Cardiac muscle cell (in vitro differentiated cells and primary cell): ENCODE measurements at places on chromosomes 6 and 20.
A peak's percentile ranks its signal among the peaks of the same experiment; 100 is the strongest.

GRCh38 chr6:135608031-135608430 is 110.5 kb upstream of the AHI1 start:
- H3K4me1 ChIP-seq: no peaks in the 10 kb centered on the region
- no peak overlapping the region for H3K27ac ChIP-seq
- DNase-seq: no peak
- no peaks in the 10 kb centered on the region for H3K27me3 ChIP-seq

- peaks cover 23% of the 10 kb centered on the region for H3K36me3 ChIP-seq
- peak; percentile 75 for DNase-seq
- peaks cover 8% of the 10 kb centered on the region for H3K4me1 ChIP-seq
- no peak overlapping the region for H3K27ac ChIP-seq
Measured at GRCh38 chr20:62808211-62808865, 3.7 kb downstream of the OGFR start.

- H3K4me3 ChIP-seq: no peak overlapping the region
- no peaks in the 10 kb centered on the region for H3K27me3 ChIP-seq
- H3K27ac ChIP-seq: peak overlapping the region; percentile 76
- DNase-seq: no peak
Measured at GRCh38 chr6:15915508-15916178, 213.2 kb upstream of the MYLIP start.

DNA sequence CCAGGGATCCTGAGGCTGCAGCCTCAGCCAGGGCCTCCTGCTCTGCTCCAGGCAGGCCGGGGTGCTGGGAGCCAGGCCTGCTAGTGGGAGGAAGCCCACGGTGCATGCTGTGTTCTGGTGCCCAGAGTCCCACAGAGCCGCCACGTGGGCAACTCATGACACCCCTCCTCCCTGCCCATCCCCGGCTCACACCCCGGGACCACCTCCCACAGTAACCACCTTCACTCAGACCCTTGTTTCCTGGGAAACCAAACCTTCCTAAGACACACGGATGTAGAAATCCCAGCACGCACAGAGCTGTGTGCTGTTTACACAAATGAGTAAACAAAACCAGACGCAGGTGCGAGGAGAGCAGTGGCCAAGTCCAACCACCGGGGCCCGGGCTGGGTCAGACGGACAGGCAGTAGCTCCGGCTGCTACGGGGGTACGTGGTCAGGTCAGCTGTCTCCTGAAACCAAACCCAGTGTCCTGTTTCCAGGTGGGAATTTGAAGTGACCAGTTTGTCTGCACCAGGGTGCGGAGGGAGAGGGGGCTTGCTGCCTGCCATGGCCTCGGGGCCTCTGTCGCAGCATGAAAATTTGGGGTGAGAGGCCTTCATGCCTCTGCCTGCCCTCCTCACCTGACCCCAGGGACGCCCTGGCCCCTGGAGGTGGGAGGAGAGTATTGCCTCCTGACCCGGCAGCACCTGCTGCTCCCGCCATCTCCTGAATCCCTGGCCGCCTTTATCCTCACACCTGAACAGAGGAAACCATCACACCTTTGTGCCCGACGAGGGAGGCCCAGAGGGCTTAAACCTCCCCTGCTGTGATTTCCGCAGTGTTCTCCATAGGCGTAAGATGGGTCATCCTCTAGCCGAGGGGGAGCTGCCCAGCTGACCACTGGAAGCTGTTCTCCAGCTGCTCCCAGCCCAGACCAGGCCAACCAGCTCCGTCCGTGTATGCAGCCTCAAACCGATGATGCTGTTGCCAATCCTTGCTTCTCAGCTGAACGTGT is 52.0 kb upstream of the SMOC2 start:
- DNase-seq: no peak
- H3K36me3 ChIP-seq: no peaks in the 10 kb centered on the region
- no peak overlapping the region for H3K27ac ChIP-seq
- no peaks in the 10 kb centered on the region for H3K27me3 ChIP-seq
- H3K4me1 ChIP-seq: no peaks in the 10 kb centered on the region

DNA sequence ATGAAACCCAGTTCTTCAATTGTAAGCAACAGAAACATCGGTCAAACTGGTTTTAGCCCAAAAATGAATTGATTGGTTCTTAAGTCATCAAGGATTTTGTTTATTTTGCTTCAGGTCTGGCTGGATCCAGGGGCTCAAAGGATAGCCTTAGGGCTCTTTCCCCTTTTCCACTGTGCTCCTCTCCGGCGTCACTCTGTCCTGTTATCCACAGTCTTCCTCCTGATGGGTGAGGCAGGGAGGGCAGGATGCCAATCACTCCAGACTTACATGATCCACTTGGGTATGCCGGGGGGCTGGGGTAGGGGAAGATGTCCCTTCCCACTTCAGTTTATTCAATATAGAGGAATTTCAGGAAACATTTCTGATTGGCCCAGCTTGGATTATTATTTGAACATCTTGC is 40.0 kb downstream of the PLAGL2 start:
- peaks cover 12% of the 10 kb centered on the region for H3K36me3 ChIP-seq
- no peak overlapping the region for H3K4me3 ChIP-seq
- DNase-seq: no peak
- H3K27ac ChIP-seq: peak overlapping the region; percentile 39

- DNase-seq: no peak
- H3K4me1 ChIP-seq: peaks cover 21% of the 10 kb centered on the region
- no peaks in the 10 kb centered on the region for H3K36me3 ChIP-seq
Measured at GRCh38 chr6:27836141-27836782, 75.9 kb downstream of the OR2B2 start.

DNA sequence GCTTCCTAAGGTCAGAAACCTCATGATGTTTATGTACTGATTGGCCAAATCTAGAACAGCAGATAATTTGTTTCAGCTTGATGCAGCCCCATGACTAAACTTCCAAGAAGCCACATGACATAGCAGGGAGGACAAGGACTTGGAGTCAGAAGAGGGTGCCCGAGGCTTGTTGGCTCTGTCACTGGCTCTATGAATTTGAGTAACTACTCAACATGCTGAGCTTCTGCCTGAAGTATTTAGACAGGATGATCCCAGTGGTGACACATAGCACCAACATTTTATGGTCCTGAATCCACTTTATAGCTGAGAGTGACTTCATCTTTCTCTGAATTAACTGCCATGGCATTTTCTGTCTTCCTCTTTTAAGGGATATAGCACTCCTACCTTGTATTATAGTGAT is 13.5 kb upstream of the TBX18 start:
- no peak for DNase-seq
- H3K27me3 ChIP-seq: peaks cover 100% of the 10 kb centered on the region
- no peaks in the 10 kb centered on the region for H3K4me1 ChIP-seq
- no peaks in the 10 kb centered on the region for H3K36me3 ChIP-seq
- H3K4me3 ChIP-seq: no peak overlapping the region
- no peak overlapping the region for H3K27ac ChIP-seq

DNA sequence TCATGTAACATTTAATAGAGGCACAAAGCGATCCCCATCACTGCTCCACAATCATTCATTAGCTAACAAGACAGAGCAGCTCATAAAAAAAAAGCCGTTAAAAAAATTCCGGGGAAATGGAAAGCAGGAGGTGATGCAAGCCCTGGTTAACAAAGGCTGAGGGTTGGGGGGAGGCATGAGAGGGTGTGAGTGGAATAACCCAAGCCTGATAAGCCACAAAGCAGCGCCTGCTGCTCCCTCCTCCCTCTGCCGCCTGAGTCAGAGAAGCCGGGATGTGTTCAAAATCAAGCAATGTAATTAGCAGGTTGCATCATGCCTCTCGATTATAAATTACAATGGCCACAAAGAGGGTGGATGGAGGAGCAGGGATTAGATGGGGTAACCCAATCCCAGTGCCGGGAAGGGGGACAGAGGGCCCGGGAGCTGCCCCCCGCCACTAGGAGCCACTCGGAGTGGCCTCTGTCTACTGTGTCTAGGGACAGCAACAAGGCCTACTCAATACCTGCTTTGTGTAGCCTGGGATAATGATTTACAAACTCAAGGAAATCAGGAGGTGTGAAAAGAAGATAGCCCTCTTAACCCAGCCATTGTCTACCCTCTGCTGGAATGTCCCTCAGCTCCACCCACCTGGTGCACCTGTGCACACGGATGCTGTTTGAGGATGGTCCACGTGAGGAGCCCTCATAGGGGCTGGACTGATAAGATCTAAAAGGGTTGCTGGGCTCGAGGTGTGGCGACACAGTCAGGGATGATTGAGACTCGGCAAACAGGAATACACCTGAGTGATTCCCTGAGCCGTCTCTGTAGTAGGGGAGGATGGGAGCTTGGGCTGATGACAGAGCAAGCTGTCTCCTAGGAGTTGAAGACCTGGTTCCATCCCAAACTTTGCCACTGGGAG is 156.9 kb downstream of the VEGFA start:
- H3K4me3 ChIP-seq: no peak overlapping the region
- H3K4me1 ChIP-seq: peaks cover 13% of the 10 kb centered on the region
- no peaks in the 10 kb centered on the region for H3K27me3 ChIP-seq
- H3K36me3 ChIP-seq: no peaks in the 10 kb centered on the region

- H3K36me3 ChIP-seq: no peaks in the 10 kb centered on the region
- DNase-seq: peak; percentile 11
- H3K27ac ChIP-seq: no peak overlapping the region
- no peaks in the 10 kb centered on the region for H3K4me1 ChIP-seq
Measured at GRCh38 chr6:106820412-106820852, 154.1 kb downstream of the CD24 start.

DNA sequence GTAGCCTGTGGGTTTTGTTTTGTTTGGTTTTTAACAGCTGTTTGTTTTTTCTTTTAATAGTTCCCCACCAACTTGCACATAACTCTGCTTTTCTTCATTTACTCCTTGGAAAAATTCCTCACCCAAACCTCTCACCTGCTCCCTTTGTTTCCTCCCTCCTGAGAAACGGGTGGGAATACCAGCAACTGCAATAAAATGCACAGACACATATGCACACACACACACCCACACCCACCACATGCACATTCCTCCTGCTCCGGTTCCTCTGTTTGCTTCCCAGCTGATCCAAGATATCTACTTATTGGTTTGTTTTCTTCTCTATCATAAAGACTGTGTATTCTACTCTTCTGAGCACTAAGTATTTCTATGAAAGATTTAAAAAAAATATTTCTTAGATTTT is 161.1 kb upstream of the EPHA7 start:
- no peak for DNase-seq
- no peaks in the 10 kb centered on the region for H3K4me1 ChIP-seq
- no peak overlapping the region for H3K4me3 ChIP-seq
- H3K27ac ChIP-seq: no peak overlapping the region
- H3K27me3 ChIP-seq: no peaks in the 10 kb centered on the region
